ENCODE measurements at places on chromosomes 3 and 15.

GRCh38 chr3:123225016-123225415 lies 23.3 kb downstream of the SEC22A start:
- DNase-seq = no peak

DNA sequence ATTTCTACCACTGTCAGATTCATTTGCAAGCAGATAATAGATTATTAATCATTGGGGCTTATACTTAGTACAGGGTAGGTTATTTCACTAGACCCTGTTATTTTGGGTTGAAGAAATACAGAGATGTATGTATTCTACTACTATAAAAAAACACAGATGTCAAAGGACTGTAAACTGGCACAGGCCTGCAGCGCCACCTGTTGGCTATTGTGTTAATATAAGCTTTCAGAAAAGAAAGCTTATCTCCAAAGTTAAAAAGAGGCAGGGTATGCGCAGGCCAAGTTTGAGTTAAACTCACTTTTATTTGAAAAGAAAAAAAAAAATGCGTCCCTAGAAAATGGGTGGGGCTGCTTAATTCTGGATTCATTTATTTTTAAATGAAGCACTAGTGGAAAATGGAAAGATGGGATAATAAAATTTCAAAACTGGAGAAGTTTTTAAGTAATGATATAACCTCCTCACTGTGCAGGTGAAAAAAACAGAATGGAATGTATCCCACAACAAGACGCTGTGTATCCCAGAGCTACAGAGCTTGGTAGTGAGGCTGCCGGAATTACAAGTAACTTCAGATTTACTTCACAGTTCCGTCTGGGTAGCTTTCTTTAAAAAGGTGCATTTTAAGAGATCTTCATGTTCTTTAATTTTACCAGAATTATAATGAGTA lies 407.2 kb upstream of the TGFBR2 start:
- DNase-seq = peak; percentile 70

GRCh38 chr3:83934192-83935021 lies 1024.4 kb upstream of the CADM2 start:
- no peak for DNase-seq

- DNase-seq = no peak
Observed at GRCh38 chr3:22704571-22705354, 498.4 kb upstream of the UBE2E2 start.

GRCh38 chr15:57334257-57334656 lies 42.0 kb upstream of the CGNL1 start:
- DNase-seq = no peak

- DNase-seq = no peak
Observed at GRCh38 chr15:96320107-96320506, 10.4 kb upstream of the NR2F2 start.

GRCh38 chr15:66285533-66286280 lies 7.7 kb upstream of the DIS3L start:
- DNase-seq = no peak

DNA sequence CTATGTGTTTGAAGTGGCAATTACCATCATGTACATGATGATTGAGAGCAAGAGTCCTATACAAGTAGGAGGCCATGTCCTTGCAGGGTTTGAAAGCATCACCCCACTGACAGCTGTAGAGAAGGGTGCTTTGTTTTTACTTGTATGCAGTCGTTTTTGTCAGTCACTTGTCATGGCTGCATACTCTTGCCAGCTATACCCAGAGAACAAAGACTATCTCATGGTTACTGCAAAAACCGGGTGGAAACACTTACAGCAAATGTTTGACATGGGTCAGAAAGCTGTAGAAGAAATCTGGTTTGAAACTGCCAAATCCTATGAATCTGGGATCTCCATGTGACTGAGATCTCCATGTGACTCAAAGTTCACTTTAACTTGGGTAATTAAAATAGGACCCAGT lies 6.9 kb upstream of the PSMA4 start:
- no peak for DNase-seq

DNA sequence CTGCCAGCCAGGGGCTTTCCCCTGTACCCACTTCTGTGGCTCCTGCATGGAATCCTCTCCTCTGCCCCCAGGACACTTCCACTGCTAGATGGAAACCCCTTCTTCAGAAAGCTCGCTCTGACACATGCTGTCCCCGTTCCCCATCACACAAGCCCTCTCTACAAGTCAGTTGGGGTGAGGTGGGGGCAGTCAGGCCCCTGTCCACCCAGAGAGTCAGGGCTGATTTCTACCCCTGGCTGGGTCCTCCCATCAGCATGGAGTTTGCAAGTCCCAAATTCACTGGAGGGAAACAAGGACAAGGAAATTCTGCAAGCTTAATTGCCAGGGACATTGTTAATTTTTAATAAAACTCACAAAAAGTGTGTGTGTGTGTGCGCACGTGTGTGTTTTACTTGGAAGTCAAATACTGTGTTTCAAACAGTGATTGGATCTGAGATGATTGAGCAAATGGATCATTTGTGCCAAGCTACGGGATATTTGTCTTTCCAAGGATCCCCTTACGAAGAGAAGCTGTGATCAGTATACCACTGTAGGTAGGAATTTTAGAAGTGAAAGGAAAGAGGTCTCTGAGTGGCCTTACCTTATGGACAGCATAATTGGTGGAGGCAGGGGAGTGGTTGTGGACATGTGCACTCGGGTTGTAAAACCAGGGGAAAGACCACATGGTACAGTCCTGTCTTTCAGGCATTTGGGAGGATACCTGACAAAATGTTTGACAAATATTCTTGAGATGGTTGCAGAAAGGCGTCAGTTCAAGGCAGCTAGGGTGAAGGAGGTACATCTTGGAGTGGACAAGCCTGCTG lies 1.5 kb upstream of the AMOTL2 start:
- no peak for DNase-seq

DNA sequence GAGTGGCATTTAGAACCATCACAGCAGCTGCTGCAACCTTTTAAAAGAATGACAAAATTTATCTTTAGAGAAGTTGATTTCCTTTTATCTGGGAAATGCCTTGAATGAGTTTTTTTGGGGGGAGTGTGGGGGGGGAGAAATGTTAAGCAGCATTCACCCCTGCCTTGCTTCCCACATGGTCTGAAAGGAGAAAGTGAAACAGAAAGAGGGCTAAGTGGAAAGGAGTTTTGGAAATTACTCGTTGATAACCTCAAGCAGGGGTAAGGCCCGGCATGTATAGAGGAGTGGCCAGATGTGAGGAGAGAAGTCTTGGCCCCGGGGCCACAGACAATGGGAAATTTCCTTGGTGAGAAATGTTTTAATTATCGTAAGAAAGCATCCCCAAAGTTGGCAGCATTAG lies 23.5 kb downstream of the B3GALNT1 start:
- no peak for DNase-seq

DNA sequence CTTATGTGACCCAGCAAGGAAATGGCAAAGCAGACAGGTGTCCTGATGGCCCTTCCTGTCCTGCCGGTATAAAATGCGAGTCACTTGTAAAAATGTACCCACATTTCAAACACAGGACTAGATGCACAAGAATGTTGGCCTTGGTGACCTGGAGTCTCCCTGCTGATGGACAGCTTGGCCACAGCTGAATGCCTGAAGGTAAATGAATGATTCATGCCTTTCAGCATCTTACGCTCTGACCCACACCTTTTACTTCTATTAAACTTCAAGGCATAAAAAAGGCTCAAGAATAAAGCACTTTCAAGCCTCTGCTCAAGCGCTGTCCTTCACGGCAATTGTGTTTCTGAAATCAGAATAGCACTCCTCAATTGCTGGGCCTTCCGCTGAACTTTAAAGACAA lies 228.0 kb upstream of the SLCO3A1 start:
- DNase-seq = no peak

DNA sequence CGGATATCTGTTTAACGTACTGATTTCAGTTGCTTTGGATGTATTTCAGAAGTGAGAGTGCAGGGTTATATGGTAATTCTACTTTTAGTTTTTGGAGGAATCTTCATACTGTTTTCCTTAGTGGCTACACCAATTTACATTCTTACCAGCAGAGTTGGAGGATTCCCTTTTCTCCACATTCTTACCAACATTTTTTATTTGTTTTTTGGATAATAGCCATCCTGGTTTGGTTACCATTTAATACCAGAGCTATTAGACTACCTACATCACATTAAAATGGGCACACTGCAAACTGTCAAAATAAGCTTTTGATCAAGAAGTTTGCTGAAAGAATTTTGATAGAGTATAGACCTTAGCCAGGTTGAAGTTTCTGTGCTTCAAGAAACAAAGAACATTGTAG lies 217.2 kb upstream of the CFAP20DC start:
- DNase-seq = no peak

DNA sequence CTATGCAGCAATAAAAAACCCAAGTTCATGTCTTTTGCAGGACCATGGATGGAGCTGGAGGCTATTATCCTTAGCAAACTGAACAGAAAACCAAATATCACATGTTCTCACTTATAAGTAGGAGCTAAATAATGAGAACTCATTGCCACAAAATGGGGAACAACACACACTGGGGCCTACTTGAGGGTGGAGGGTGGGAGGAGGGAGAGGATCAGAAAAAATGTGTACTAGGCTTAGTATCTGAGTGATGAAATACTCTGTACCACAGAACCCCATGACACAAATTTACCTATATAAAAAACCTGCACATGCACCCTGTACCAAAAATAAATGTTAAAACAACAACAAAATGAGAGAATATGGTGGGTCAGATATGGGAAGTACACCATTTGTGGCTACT lies 49.6 kb upstream of the AADACL2 start:
- DNase-seq = no peak

DNA sequence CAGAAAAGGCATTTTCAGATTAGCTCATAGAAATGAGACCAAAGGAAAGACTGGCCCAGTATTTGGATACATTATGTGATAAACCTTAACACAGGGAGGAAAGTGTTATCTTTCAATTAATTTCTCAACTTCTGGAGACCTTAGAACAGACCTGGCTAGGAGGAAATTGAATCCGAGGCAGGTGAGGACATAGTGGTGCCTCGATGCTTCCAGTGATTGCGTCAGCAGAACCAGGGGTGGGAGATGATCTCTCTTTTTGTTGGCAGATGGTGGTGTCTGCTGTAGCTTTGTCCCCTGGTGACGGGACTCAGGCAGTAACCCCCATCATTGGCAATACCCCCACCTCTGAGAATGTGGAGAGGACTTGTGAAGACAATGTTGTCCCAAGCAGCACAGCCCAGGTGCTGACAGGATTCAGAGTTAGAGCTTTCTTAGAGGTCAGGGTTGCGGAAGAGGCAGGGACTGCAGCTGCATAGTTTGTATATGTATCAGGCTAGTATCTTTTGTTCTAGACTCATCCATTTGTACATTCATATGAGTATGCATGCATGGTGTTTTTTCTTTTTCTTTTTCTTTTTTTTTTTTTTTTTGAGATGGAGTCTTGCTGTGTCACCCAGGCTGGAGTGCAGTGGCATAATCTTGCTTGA lies 27.9 kb upstream of the MUC20 start:
- no peak for DNase-seq

DNA sequence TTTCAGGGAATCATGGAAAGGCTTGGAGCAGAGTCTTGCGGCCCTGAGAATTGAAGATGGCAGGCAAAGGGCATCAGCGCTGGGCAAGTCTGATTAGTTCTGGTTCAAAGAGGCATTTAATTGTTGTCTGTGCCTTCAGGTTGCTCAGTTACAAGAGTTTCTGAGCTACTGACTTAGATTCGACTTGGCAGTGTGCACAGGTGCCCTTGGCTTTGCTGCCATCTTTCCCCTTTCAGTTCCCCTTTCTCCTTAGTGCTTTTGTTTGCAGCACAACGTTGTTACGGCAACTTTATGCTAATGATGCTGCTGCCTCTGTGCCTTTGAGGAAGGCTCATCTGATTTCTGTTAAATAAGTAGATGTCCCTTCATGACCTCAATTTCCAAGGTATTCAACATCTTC lies 12.5 kb downstream of the P2RY14 start:
- DNase-seq = no peak

DNA sequence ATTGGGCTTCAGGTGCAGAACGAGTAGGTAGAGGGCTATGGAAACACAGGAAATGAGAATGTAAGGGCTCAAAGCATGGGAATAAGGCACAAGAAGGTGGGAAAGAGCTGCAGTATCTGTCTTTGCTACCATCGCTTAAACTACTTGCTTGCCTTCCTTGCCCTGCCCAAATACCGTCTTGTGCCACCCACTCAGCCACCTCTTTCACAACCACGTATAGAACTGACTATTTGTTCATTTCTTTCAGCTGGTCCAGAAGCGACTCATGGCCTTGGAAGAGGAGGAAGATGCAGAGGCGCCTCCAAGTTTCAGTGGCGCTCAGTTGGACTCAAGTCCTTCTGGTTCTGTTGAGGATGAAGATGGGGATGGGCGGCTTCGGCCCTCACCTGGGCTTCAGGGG lies 11.8 kb downstream of the LPCAT4 start:
- DNase-seq = no peak

DNA sequence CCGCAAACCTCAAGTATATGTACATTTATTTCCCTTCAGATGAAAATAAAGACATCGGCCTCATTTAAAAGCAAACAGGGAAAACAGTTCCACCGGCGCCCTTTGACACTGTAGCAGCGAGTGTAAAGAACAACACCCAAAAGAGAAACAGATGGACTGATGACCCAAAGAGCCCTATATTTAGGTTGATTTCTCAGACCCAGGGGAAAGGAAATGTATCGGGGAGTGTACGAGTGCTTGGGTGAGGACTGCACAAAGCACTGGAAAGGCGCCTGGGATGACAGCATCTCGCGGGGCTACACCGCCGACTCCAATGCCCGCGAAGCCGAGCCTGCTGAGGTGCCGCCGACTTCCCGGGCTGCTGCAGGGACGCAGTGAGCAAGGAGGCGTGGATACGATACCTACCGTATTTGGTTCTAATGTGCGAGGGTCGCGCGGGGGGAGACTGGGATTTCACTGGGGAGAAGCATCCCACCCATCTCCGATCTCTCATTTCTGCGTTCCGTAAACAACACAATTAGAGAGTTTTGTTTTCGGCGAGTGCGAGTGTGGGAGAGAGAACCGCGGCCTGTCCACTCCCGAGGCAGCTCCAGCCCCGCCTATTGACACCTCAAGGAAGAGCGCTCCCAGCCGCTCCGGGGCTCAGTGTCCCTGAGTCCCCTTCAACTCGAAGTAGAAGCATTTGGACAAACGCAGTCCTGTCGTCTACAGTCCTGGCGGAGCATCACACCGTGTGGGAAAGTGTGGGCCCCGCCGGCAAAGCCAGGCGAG lies 2.0 kb downstream of the MECOM start:
- no peak for DNase-seq

- peak; percentile 44 for DNase-seq
Observed at GRCh38 chr3:32334675-32335074, 57.0 kb upstream of the CMTM7 start.

GRCh38 chr15:38103564-38103963 lies 149.1 kb upstream of the SPRED1 start:
- no peak for DNase-seq

- no peak for DNase-seq
Observed at GRCh38 chr3:61454006-61454585, 107.3 kb upstream of the PTPRG start.

GRCh38 chr15:85795337-85796305 lies 896 bp upstream of the KLHL25 start:
- no peak for DNase-seq

DNA sequence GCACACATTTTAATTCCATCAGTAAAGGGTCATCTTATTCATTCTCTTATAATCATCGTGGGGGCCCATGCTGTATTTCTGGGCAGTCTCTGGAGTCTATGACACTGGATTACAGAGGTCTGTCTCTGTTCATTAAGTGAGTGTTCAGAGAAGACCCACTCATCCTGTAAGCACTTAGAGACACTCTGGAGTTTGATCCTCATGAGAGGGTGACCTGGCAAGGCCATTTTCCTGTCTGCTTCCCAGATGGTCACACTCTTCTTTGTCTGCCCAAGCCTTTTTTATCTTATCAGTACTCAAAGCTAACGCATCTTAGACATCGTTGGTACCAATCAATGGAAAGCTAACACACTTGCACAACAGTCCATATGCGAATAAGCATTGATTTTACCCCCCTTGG lies 333.1 kb downstream of the RORA start:
- no peak for DNase-seq

- no peak for DNase-seq
Observed at GRCh38 chr3:54511766-54512365, 389.5 kb downstream of the CACNA2D3 start.

Data from stimulated activated CD4-positive, alpha-beta T cell treated with anti-CD3 and anti-CD28 coated beads, Interleukin-2, amount 100 ng/mL, for 48 hours (primary cell).